Stimulated activated CD4-positive, alpha-beta T cell treated with anti-CD3 and anti-CD28 coated beads, TNF-alpha, amount 100 ng/mL, for 48 hours (primary cell): ENCODE measurements at places on chromosomes 12 and 14.

GRCh38 chr14:81485372-81485771 is 48.3 kb downstream of the SEL1L start:
- no peak for DNase-seq

GRCh38 chr14:102591944-102592762 is at the start of gene RCOR1:
Gene RCOR1 (plus strand): TSS chr14:102592649. CDS start chr14:102592887, 238 bp downstream.
- peak; percentile 96 for DNase-seq

- DNase-seq, result no peak
These were observed 10.7 kb downstream of the GPRC5A start for GRCh38 chr12:12902036-12902435.

- no peak for DNase-seq
These were observed 43.7 kb downstream of the TCHP start for GRCh38 chr12:109943811-109944210.

DNA sequence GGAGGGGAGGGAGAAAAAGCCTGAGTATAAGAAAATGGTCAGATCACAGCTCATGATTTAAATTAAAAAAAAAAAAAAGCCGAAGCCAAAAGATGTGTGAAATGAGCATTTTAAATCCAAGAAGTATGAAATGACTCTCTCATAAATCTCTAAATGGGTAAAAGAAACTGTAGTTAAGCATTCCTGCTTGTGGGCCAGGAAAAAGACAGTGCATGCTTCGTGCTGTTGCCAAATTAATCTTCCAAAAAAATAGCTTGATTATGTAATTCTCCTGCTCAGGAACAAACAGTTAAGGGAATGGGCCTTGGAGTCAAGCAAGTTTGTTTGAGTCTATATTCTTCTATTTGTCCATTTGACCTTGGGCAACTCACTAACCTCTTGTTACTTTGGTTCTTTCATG is 325.4 kb upstream of the SEL1L start:
- no peak for DNase-seq

GRCh38 chr12:12845794-12846243 is 32.7 kb downstream of the DDX47 start:
- DNase-seq, result no peak

DNA sequence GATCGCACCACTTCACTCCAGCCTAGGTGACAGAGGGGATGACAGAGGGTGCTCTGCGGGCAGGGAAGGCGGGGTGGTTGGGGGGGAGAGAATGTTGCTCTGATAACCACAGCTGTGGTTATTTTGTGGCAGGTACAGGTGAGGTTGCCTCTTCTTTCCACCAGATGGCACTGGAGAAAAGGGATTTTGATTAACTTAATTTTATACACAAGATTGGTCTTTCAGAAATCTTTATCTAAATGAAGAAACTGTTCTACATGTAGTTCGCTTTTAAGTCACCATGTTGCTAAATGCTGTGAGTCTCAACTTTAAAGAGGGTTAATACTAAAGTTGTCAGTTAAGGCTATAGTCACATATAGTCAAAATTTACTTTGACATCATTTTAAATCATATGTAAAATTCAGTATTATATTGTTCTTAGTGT is 25.7 kb downstream of the FGF23 start:
- peak; percentile 12 for DNase-seq

DNA sequence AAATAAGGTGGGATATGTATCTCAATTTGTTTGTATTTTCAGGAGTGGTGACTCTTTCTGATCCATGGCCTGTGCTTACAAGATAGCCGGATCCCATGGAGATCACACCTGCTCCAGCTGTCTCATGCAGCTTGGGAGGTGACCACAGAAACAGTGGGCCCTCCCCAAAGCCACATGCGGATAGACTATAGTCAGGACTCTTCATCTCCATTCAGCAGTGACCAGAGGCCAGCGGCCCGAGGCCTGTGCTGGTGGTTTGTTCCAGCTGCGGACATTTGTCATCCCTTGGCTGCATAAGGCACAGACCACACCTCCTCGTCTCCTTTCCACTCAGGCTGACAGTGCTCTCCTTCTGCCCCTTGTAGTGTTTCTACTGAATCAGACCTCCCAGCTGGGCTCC is 14.7 kb upstream of the WNT5B start:
- DNase-seq, result no peak

GRCh38 chr12:76764856-76765255 is 941 bp downstream of the ZDHHC17 start:
- DNase-seq, result peak; percentile 3

DNA sequence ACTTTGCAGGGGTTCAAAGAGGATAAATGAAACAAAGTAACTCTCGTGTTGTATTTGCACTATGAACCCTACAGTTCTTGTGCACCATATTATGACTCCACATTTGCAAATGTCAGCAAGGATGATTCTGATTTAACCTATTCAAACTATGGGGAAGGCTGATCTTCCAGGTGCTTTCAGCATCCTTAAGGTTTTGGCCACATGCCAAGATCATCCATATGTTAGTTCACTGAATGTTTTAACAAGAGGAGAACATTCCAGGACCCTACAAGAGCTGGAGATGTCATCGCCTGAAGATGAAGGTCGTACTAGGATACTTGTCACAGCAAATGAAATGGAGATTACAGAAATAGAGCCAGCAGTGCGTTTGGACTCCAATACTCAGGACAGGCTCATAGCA is 114.2 kb downstream of the DHRS2 start:
- no peak for DNase-seq

DNA sequence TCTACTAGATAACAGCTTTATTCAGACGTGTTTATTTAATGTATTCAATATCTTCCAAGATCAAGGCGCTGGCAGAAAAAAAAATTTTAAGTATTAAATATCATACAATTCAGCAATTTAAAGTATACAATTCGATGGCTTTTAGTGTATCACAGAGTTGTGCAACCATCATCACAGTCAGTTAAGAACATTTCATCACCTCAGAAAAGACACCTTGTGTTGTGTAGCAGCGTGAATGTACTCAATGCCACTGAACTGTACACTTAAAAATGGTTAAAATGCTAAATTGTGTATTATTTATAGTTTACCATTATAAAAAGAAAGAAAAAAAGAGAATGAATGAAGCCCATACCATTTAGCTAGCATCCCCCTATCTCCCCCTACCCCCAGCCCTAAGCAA is 96.4 kb downstream of the RIN3 start:
- no peak for DNase-seq
